Upper lobe of right lung (tissue), 1 donor: ENCODE measurements at places on chromosomes 16 and 17. TPM values are rescaled to one million over a fixed set of nuclear protein-coding genes. Genes with fewer than 3 reads are reported as not detected.

- H3K36me3 ChIP-seq, result no peaks in the 10 kb centered on the region
- peaks cover 5% of the 10 kb centered on the region for H3K27me3 ChIP-seq
- no peaks in the 10 kb centered on the region for H3K4me1 ChIP-seq
- DNase-seq, result no peak
- H3K27ac ChIP-seq, result no peak overlapping the region
Measured at GRCh38 chr17:44610331-44610730, 45.9 kb upstream of the MEIOC start.

The COX6A2 gene
- total RNA-seq, result not detected

- no peaks in the 10 kb centered on the region for H3K27me3 ChIP-seq
- no peaks in the 10 kb centered on the region for H3K4me1 ChIP-seq
- no peak overlapping the region for H3K4me3 ChIP-seq
- DNase-seq, result no peak
- no peak overlapping the region for H3K27ac ChIP-seq
Measured at GRCh38 chr17:46869975-46870803, 18.8 kb downstream of the WNT9B start.

GRCh38 chr16:54582631-54583250 lies 296.2 kb upstream of the IRX3 start:
- H3K4me3 ChIP-seq, result no peak overlapping the region
- DNase-seq, result no peak
- no peaks in the 10 kb centered on the region for H3K36me3 ChIP-seq
- no peak overlapping the region for H3K27ac ChIP-seq

The PPP1R27 gene
- not detected for total RNA-seq

The TP53TG3F gene
- total RNA-seq, result not detected

DNA sequence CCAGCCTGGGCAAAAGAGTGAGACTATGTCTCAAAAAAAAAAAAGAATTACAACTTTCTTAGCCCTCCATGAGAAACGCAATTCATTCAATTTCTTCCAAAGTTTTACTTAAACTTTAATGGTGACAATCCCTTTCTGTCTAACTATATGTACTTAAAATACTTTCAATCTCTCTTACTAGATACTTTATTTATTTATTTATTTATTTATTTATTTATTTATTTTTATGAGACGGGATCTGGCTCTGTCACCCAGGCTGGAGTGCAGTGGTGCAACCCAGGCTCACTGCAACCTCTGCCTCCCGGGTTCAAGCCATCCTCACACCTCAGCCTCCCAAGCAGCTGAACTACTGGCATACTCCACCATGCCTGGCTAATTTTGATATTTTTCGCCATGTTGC lies 108.1 kb downstream of the SPAG9 start:
- DNase-seq, result no peak
- H3K4me3 ChIP-seq, result no peak overlapping the region
- no peaks in the 10 kb centered on the region for H3K27me3 ChIP-seq
- peaks cover 6% of the 10 kb centered on the region for H3K4me1 ChIP-seq

DNA sequence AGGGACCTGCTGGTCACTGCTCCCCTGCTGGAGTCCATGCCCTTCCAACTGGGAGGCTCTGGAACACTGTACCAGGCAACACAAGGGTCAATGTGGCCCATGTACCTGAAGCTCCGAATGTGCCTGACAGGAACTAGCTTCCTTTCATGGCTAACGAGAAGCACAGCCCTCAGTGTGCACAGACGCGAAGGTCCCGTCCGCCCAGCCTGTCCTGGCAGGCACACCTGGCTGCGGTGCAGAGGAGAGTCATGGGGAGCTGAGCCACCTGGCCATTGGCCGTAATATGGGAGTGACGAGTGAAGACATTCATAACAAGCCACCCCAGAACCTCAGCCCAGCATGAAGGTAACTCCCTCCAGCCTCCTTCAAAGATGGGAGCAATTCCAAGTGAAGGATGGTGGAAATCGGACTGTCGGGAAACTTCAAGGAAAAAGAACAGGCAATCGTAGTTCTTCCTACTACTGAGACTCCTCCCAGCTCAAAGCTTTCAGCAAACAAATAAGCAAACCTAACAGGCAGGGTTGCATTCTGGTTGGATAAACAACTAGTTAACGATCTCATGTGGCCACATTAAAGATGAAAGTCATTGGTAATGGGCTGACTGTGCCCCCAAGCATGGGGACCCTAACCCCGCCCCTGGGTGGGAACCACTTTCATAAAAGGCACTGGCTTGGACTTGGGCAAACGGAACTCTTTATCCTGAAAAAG lies 13.2 kb downstream of the TMEM11 start:
- DNase-seq, result no peak
- H3K27me3 ChIP-seq, result no peaks in the 10 kb centered on the region
- no peak overlapping the region for H3K27ac ChIP-seq
- peaks cover 16% of the 10 kb centered on the region for H3K4me1 ChIP-seq
- H3K4me3 ChIP-seq, result no peak overlapping the region
- H3K36me3 ChIP-seq, result peaks cover 21% of the 10 kb centered on the region

GRCh38 chr16:51888534-51888933 lies 658.4 kb downstream of the TOX3 start:
- H3K27me3 ChIP-seq, result no peaks in the 10 kb centered on the region
- no peak for DNase-seq
- no peak overlapping the region for H3K27ac ChIP-seq
- H3K4me3 ChIP-seq, result no peak overlapping the region
- no peaks in the 10 kb centered on the region for H3K36me3 ChIP-seq
- no peaks in the 10 kb centered on the region for H3K4me1 ChIP-seq

DNA sequence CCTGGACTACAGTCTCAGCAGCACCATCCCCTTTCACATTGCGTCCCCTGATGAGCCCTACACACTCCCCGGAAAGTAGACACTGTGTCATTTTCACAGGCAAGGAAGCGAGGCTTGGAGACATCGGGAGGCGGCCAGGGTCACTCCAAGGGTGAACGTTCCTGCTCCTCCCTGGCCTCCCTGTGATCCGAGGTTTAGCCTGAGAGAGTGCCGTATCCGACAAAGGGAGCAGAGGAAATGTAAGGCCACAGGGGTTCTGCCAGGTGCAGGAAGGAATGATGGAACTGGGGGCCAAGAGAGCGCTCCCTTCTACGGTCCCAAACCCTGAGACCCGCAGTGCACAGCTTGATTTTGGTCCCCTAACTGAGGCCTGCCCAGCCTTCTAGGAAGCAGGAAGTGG lies 8.0 kb upstream of the PIK3R6 start:
- H3K27ac ChIP-seq, result no peak overlapping the region
- H3K4me3 ChIP-seq, result no peak overlapping the region
- peaks cover 17% of the 10 kb centered on the region for H3K27me3 ChIP-seq

GRCh38 chr17:80168371-80168770 lies 1.5 kb upstream of the CARD14 start:
- H3K27me3 ChIP-seq, result no peaks in the 10 kb centered on the region
- no peak for DNase-seq
- H3K27ac ChIP-seq, result no peak overlapping the region
- H3K4me1 ChIP-seq, result no peaks in the 10 kb centered on the region

DNA sequence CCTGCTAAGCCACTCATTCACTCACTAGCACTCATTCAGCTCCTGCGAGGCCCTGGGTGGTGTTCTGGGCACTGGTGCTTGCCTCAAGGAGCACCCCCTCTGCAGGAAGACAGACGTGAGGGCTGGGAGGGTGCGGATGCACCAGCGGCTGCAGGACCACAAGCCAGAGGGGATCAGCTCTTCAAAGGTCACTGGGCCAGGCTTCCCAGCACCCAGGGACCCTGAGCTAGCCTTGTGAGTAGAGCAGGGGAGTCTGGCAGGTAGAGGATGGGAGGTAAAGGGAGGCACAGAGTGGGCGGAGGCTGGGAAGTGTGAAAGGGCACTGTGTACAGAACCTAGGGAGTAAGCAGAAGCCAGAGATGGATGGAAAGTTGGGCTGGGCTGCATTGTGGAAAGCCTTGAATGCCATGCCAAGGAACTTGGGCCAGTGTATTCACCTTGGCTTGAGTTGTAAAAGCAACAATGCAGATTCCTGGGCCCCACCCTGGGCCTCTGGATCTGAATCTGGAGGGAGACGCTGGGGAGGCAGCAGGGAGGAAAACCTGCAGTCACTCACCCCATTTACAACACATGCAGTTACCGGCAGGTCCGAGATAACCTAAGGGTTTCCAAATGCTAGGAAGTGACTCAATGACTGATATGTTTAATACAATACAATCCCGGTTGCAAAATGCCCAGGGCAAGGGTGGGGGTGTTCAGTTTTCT lies 1.7 kb downstream of the IL4R start:
- peak overlapping the region; percentile 99 for H3K27ac ChIP-seq
- peaks cover 63% of the 10 kb centered on the region for H3K4me1 ChIP-seq
- H3K27me3 ChIP-seq, result no peaks in the 10 kb centered on the region
- peaks cover 6% of the 10 kb centered on the region for H3K36me3 ChIP-seq
- peak; percentile 73 for DNase-seq

GRCh38 chr17:73985466-73986015 lies 217.9 kb upstream of the RPL38 start:
- H3K4me3 ChIP-seq, result no peak overlapping the region
- peaks cover 1% of the 10 kb centered on the region for H3K27me3 ChIP-seq
- peak; percentile 58 for DNase-seq
- H3K36me3 ChIP-seq, result no peaks in the 10 kb centered on the region
- H3K27ac ChIP-seq, result no peak overlapping the region

The TLE7 gene
- total RNA-seq, result not detected

DNA sequence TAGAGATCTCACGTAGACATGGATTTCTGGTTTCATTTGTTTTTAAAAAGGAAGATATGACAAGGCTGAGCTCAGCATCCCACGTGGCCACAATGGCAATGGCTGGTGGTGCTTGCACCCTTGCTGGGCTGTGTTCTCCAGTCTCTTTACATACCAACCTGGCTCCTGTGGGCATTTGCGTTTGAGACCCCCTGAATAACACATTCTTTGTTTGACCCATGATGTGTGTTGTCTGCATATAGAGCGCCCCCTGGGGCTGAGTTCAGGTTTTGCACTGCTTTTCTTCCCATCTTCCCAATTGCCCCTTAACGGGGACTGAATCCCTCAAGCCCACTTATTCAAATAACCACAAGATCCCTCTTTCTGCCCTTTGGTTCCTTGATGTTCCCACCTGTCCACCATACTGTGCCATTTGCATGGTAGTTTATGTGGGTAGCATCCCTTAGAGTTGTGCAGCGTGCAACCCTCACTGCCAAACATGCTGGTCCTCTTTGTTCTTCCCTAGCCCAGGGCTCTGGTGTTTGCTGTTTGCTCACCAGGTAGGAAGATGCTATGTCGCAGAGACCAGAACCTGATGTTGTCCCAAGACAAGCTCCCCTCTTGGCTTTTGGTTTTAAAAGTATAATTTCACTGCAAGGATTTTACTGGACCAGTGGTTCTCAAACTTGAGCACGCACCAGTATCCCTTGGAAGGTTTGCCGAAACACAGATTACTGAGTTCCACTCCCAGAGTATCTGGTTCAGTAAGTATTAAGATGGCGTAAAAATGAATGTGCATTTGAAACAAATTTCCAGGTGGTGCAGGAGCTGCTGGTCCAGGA lies 38.5 kb upstream of the NKD1 start:
- no peak overlapping the region for H3K4me3 ChIP-seq
- H3K27ac ChIP-seq, result no peak overlapping the region
- H3K36me3 ChIP-seq, result no peaks in the 10 kb centered on the region

The CNTD1 gene
- total RNA-seq, result 0.14 TPM

DNA sequence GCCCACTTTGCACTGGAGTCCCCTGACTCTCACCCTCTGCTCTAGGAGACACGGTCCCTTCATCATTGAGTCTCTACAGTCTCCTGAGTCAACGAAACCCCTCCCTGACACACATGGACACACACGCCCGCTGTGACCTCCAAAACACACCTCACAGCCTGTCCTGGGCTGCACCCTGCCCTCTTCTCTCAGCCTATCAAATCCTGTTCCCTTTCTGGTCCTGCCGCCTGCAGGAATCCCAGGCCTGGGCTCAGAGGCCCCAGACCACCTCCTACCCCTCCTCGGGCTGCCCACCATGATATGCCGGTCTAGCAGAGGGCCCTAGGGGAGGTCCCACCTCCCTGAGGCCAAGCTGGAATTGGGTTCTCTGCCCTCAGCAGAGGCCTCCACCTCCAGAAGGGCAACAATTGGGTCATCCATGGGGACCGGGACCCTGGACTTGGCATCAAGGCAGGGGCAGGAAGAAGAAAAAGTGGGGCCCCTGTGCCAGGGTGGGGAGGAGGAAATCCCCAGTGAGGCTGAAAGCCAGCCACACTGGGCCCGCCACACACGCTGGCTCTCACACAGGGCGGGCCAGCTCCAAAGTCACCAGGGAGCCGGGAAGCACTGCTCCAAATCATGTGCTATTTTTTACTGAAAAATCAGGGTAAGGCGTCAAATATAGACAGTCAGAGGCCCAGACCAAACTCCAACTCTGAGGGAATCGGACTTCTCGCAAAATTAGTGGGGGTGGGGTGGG lies 3.4 kb downstream of the PPP1R9B start:
- H3K27me3 ChIP-seq, result no peaks in the 10 kb centered on the region
- peak overlapping the region; percentile 82 for H3K27ac ChIP-seq
- peaks cover 33% of the 10 kb centered on the region for H3K36me3 ChIP-seq
- no peak for DNase-seq

GRCh38 chr16:4415538-4416199 lies 727 bp downstream of the CORO7 start:
- H3K4me1 ChIP-seq, result peaks cover 34% of the 10 kb centered on the region
- DNase-seq, result peak; percentile 82
- H3K27me3 ChIP-seq, result no peaks in the 10 kb centered on the region
- peaks cover 12% of the 10 kb centered on the region for H3K36me3 ChIP-seq

The QRICH2 gene
- 3.4 TPM for total RNA-seq

DNA sequence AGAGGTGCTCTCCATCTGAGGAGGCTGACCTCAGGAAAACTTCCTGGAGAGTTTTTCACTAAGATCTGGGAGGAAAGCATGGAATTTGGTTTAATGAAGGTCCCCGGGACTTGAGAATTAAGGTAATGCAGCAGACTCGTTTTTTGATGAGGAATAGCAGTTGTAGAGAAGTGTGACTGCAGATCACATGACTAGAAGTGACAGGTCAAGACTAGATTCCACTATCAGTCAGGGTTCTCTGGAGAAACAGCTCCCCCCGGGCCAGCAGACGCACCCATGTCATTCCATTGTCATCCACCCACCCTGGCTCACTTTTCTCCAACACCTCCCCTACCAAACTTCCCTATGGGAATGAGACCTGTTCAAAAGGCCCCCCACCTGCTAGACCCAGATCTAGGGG lies 1.9 kb upstream of the DHRS13 start:
- peaks cover 44% of the 10 kb centered on the region for H3K36me3 ChIP-seq
- H3K4me1 ChIP-seq, result peaks cover 37% of the 10 kb centered on the region
- no peaks in the 10 kb centered on the region for H3K27me3 ChIP-seq
- no peak overlapping the region for H3K4me3 ChIP-seq
- no peak for DNase-seq
- no peak overlapping the region for H3K27ac ChIP-seq

The CLDN9 gene
- total RNA-seq, result 0.75 TPM

GRCh38 chr17:48445248-48445620 lies 15.2 kb upstream of the SKAP1 start:
- no peak overlapping the region for H3K4me3 ChIP-seq
- DNase-seq, result no peak
- no peak overlapping the region for H3K27ac ChIP-seq
- no peaks in the 10 kb centered on the region for H3K36me3 ChIP-seq
